ENCODE measurements at places on chromosomes 3 and 15. TPM values are rescaled to one million over a fixed set of nuclear protein-coding genes. Genes with fewer than 3 reads are reported as not detected.
A peak's percentile ranks its signal among the peaks of the same experiment; 100 is the strongest.

APEH gene
- 273 TPM for total RNA-seq

GRCh38 chr15:63523306-63523990 is 19.1 kb downstream of the USP3 start:
- H3K4me3 ChIP-seq = no peak overlapping the region
- H3K36me3 ChIP-seq = no peaks in the 10 kb centered on the region
- no peak for DNase-seq
- no peak overlapping the region for H3K27ac ChIP-seq
- no peaks in the 10 kb centered on the region for H3K27me3 ChIP-seq

DNA sequence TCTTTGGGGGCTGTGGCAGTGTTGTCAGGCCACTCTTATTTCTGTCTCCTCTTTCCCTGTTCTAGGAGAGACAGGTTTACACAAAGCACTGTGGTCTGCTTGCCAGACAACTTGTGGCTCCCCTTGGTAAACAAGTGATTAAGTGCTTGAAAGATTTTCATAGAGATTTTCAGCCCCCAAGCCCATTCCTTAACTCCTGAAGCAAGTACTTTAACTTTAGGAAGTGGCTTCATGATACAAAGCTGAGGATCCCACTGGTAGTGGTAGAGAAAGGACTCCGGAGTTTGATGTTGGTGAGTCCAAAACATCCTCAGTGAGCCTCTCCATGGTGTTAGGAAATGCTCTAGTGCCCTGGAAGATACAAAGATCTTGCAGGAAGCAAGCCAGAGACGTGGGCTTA is 12.0 kb downstream of the ZBTB38 start:
- DNase-seq = no peak
- peaks cover 21% of the 10 kb centered on the region for H3K4me1 ChIP-seq
- H3K4me3 ChIP-seq = no peak overlapping the region

DNA sequence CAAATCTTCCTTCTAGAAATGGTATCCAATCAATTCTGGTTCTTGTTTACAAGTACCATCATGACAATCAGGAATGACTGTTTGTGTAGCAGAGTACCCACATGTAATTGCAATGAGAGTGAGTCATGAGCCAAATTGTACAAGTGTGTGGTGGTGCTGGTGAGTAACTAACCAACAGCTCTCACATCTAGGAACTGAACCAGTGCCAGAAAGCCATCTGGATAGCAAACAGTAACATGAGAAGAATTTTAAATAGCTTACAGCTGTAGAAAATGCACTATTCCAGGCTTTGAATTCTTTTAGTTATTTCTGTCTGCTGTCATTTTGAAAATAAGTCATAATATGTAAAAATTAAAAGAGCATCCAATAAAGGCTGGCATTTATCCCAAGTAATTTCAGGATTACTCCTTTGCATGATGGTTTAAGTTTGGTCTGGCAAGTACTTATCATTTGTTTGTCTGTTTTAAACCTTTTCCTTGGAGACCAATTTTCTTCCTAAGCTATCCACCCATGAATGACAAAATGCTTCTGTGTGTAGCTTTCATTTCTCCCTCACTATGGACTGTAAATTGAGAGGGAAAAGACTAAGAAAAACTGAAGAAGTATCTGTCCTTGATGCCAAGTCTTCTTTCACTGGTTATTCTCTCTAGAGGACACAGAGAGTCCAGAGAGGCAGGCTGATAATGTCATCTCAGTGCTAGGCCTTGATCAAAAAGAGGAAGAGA is 60.0 kb downstream of the PIK3CB start:
- H3K4me1 ChIP-seq = peaks cover 13% of the 10 kb centered on the region
- peak overlapping the region; percentile 76 for H3K27ac ChIP-seq
- no peak overlapping the region for H3K4me3 ChIP-seq
- peaks cover 12% of the 10 kb centered on the region for H3K36me3 ChIP-seq
- DNase-seq = no peak
- H3K27me3 ChIP-seq = no peaks in the 10 kb centered on the region

ETV5 gene
- 52.9 TPM for total RNA-seq
